Inflammatory macrophage treated with lipopolysaccharide for 1 hour (primary cell): ENCODE measurements at places on chromosomes 7 and 10.
A peak's percentile ranks its signal among the peaks of the same experiment; 100 is the strongest.

GRCh38 chr10:116486770-116487448 is 58.8 kb upstream of the PNLIP start:
- DNase-seq, result no peak

GRCh38 chr10:68871731-68872342 is 29.3 kb upstream of the DDX50 start:
- DNase-seq, result no peak

DNA sequence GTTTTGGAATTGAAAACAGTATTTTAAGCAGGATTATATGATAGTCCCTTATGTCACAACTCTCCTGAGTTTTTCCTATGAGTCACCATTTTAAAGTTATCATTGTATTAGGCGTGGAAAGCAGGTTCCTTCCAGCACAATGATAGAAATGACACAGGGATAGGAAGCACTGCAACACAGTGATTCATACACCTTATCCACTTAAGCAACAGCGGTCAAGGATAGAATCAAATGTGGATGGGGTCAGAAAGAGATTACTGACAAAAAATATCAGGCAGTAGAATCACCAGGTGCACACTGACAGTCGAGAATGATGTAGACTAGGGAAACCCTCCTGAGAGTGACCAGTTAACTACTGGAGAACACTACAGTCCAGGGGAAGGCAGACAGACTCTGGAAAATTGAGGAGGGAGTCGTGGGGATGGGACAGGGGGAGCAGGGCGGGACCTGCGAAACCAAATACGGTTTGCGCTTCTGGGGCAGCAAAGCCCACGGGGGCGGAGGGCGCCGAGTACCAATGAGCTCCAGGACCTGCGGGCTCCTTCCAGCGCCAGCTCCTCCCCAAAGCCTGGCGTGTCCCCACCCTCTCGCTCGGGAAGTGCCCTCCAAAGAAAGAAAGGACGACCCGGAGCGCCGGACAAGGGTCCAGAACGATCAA is 479 bp downstream of the PNPLA8 start:
- DNase-seq, result peak; percentile 78

- DNase-seq, result no peak
Measured at GRCh38 chr7:82167558-82168314, 275.8 kb downstream of the CACNA2D1 start.

DNA sequence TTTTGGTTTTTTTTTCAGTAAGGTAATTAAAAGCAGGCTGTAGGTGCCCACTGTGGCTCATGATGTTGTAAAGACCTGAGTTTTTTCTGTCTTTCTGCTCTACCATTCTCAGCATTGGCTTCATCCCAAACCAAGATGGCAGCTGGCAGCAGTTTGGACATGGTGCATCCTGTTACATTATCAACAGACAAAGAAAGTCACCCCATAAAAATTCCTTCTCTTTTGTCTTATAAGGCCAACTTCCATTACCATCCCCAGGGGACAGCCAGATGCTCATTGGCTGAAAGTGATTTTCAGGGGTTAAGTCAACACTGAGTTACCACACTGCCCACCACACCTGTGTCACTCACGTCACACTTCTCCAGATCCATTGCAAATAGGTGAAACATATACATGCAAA is 558.4 kb downstream of the SDK1 start:
- no peak for DNase-seq

- DNase-seq, result no peak
Measured at GRCh38 chr7:112130729-112131410, 75.3 kb downstream of the DOCK4 start.

GRCh38 chr7:115015619-115016018 is 93.7 kb downstream of the MDFIC start:
- no peak for DNase-seq

DNA sequence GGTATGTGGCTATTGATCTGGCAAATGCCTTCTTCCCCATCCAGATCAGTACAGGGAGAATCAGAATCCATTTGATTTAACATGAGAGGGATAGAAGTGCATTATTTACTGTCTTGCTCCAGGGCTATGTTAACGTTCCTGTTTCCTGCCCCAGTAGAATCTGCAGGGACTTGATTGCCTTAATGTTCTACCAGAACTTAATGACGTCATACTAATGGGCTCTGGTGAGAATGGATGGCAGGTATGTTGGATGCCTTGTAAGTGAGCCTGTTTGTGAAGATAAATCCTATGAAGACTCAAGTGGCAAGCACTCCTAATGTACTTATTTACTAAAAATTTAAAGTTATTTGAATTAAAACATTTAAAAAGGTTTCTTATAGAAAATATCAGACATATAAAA is 44.5 kb upstream of the CHCHD3 start:
- no peak for DNase-seq

- no peak for DNase-seq
Measured at GRCh38 chr10:86024281-86025041, 342.1 kb downstream of the GRID1 start.

- no peak for DNase-seq
Measured at GRCh38 chr10:127375461-127375860, 173.6 kb upstream of the NPS start.

DNA sequence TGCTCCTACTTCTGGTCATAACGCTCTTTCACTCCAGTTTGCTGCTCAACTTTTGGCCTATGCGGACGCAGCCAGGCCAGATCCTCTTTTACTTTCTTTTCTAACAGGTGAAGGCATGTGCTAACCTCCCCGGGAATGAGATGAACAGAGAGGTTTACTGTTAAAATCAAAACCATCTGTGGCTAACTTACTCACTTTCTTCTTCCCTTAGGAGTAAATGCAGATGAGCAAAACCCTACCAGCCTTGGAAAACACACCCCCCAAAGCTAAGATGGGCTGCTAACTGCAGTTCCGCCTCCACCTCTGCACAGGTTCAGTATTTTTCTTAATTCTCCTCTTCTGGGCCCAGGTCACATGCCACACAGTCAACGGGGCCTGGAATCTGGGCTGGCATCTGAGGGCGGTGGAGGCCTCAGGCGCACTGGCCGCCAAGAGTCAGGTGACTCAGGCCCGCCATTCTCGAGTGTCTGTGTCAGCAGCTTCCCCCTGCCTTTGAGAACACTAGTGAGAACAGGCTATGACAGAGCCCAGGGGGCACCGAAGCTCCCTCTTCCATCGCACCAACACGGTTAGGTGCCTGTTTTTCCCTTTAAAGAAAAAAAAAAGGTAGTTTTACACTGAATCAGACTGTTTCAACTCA is 11.1 kb downstream of the FAM53B start:
- DNase-seq, result no peak

DNA sequence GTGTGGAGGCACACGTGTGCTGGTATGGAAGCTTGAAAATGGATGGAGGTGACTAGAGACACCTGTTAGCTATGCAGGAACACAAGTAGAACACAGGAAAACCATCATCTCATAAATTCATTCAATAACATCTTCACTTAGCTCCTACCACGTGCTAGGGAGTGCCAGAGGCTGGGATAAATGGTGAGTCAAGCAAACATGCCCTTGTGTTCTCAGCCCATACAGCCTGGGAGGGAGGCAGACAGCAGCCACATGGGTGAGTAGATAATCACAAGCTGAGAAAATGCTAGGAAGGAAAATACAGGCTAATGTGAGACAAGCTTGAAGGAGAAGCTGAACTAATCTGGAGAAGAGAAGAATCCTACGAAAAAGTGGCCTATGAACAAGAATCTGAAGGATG is 468.0 kb upstream of the ZMIZ1 start:
- no peak for DNase-seq

GRCh38 chr7:157801971-157802675 is 465.3 kb downstream of the DNAJB6 start:
- DNase-seq, result no peak

- no peak for DNase-seq
Measured at GRCh38 chr10:28365840-28366239, 63.0 kb upstream of the MPP7 start.

- DNase-seq, result peak; percentile 8
Measured at GRCh38 chr10:122648599-122649428, 50.8 kb downstream of the C10orf120 start.

DNA sequence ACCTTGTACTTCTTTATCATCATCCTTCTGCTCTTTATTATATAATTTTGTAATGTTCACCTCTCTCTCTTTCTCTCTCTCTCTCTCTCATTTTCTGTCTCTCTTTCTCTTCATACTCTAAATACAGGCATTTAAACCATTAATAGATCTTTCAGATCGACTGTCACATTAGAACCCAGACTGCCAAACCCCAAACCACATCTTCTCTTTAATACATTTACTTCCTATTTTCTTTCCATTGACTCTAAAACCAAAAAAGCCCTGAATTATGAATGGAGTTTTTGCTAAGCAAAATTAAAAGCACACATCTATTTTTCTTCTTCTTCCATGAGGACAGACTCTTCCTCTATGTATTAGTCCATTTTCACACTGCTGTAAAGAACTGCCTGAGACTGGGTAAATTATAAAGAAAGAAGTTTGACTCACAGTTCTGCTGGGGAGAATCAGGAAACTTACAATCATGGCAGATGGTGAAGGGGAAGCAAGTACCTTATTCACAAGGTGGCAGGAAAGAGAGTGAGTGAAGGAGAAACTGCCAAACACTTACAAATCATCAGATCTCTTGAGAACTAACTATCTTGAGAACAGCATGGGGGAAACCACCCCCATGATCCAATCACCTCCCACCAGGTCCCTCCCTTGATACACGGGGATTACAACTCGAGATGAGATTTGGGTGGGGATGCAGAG is 272.7 kb upstream of the MGMT start:
- no peak for DNase-seq

- no peak for DNase-seq
Measured at GRCh38 chr10:14609178-14609577, 165.5 kb downstream of the FAM107B start.

DNA sequence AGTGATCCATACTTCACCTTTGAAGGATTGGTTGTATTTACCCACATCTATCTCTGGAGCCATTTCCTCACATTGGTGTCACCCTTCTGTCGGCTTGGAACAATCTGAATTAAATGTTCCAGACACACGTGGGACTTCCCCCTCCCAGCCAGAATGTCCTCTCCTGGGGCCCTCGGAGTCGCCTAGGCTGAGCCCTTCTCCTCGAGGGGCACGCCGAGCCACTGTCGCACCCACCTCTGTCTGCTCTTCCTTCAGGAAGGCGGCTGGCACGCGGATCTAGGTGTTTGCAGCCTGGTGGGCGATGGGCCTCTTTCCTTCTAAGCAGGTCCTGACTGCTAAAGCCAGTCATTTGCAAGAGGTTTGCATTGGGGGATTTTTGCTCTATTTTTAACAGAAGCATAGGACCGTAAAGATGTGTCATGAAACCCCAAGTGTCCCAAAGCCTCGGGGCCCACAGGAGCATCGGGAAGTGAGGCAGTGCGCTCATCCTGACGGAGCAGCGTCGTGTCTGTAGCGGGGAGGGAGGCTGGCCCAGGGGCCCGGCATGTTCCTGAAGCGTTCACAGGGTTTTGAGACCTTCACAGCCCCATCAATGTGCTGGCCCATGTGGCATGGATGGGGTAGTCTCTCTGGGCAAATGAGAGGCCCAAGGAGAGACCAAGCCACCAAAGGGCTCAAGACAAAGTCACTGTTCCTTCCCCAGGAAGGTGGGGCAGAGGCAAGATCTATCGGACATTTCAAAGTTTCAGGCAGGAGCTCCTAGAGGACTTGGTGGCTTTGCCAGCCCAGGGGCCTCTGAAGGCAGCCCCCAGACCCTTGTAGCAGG is 86.7 kb downstream of the RGS10 start:
- no peak for DNase-seq

- no peak for DNase-seq
Measured at GRCh38 chr10:24310104-24310503, 101.2 kb downstream of the KIAA1217 start.

DNA sequence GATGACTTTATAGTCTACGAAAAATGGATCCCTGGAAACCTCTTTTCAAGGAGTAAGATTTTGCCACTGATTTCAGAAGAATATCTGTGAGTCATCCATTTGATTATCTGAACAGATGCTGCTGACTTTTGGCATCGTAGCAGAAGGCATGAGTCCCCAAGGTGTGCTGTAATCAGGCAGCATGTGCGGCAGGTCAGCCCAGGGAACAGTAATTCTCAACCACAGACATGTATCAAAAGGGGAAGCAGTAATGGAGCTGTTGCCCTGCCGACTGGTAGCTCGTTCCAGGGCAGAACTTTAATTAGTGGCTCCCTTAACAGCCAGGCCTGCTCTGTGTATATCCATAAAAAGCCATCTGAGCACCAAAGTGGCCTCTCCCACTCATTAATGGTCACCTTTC is 5.7 kb upstream of the VWC2 start:
- no peak for DNase-seq

GRCh38 chr7:112640685-112641084 is 149.5 kb downstream of the TMEM168 start:
- no peak for DNase-seq

DNA sequence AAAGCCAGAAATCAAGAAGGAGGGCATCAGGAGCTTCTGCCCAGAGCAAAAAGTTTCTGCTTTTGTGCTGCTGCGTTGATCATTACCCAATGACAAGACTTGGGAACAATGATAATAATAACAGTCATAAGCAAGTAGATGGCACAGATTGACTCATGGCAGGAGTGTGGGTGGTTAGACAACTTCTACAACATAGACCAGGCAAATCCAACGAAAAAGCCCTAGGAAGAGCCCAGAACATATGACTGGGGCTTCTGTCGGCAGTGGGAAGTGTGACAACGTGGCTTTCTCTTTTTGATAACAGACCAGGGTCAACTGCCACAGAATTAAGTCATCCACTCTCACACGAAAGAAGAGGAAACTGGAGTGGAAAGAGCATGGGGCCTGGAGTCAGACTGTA is 85.4 kb upstream of the TRIL start:
- peak; percentile 90 for DNase-seq

- DNase-seq, result no peak
Measured at GRCh38 chr10:103452506-103453230, 498 bp upstream of the CALHM2 start.

GRCh38 chr7:32516551-32517100 is 21.3 kb downstream of the AVL9 start:
- no peak for DNase-seq

- DNase-seq, result no peak
Measured at GRCh38 chr10:113469796-113470195, 83.1 kb upstream of the HABP2 start.

- no peak for DNase-seq
Measured at GRCh38 chr7:69703099-69703498, 104.8 kb downstream of the AUTS2 start.

- DNase-seq, result no peak
Measured at GRCh38 chr7:99808766-99809165, 19.0 kb upstream of the CYP3A43 start.

GRCh38 chr7:127976056-127976737 is 55.0 kb downstream of the LRRC4 start:
- DNase-seq, result no peak

- DNase-seq, result no peak
Measured at GRCh38 chr10:24241536-24242040, 32.6 kb downstream of the KIAA1217 start.

GRCh38 chr10:36425131-36425797 is 700.1 kb upstream of the ANKRD30A start:
- no peak for DNase-seq

DNA sequence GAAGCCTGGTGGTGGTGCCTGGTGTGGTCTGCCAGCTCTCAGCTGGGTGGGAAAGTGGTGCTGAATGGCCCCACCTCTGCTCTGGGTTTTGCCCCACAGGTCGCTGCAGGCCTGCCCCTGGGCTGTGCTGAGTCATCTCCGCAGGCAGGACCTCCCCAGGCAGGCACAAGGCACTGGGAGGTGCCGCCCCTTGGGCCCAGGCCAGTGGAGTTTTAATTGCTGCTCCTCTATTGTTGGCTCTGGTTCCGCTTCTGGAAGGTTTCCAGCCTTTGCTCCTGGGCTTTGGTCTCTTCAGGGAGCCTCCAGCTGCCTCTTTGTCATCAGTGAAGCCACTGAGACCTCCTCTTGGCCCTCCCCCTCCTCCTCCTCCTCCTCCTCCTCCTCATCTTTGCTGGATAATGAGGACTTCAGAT is 180.3 kb upstream of the GRB10 start:
- DNase-seq, result peak; percentile 2
